A549 treated with GW870086 at 1 μM for 4 hours (cell line): ENCODE measurements at places on chromosomes 5 and 9. TPM values are rescaled to one million over a fixed set of nuclear protein-coding genes. Genes with fewer than 3 reads are reported as not detected.

Gene GLRA1
- total RNA-seq: not detected in 5 replicates

Gene HTR4
- not detected in 5 replicates for total RNA-seq

Gene KIF12
- 1.5 to 2.3 TPM (median 2.0 TPM) in 5 replicates for total RNA-seq

Gene DMRTA1
- total RNA-seq: 0.55 to 0.83 TPM (median 0.77 TPM) in 5 replicates

Gene LSM11
- 2.3 to 3.3 TPM (median 3.0 TPM) in 5 replicates for total RNA-seq

Gene ECM2
- 0.06 to 0.18 TPM (median 0.10 TPM) in 5 replicates for total RNA-seq
